Activated T-helper 17 cell treated with anti-CD3 and anti-CD28 coated beads, Interleukin-2, amount 50 U/mL, for 72 hours (primary cell): ENCODE measurements at places on chromosomes 4 and X.

DNA sequence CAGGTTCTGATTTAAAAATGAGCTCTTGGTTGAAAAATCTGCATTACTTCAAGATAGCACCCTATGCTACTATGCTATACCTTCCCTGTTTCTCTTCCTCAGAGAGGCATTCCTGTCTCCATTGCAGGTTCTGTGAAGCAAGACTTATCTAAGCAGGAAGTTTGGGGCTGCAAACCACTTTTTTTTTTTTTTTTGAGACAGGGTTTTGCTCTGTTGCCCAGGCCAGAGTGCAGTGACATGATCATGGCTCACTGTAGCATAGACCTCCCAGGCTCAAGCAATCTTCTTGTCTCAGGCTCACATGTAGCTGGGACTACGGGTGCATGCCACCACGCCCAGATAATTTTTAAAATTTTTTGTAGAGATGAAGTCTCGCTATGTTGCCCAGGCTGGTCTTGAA, 4.0 kb upstream of the CCNG2 start:
- no peak for ATAC-seq

- no peak for ATAC-seq
Measured at GRCh38 chrX:38086451-38087215, 80.3 kb downstream of the SYTL5 start.

DNA sequence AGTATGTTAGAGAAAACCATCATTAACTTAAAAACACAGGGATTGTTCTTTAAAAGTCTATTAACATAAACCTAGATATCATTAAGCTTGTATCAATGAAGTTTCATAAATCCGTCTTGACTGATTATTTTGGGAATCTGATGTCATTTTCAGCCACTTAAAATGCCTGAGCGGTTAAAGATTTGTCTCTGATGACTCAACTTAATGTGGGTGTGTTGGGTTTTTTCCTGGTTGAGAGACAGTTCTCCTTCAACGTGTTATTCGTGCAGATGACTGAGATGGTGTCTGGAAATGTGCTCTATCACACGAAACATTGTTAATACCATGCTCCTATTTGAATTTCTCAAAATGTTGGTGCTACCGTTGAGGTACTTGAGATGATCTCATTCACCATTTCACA, 227.3 kb upstream of the TENM3 start:
- ATAC-seq, result no peak

DNA sequence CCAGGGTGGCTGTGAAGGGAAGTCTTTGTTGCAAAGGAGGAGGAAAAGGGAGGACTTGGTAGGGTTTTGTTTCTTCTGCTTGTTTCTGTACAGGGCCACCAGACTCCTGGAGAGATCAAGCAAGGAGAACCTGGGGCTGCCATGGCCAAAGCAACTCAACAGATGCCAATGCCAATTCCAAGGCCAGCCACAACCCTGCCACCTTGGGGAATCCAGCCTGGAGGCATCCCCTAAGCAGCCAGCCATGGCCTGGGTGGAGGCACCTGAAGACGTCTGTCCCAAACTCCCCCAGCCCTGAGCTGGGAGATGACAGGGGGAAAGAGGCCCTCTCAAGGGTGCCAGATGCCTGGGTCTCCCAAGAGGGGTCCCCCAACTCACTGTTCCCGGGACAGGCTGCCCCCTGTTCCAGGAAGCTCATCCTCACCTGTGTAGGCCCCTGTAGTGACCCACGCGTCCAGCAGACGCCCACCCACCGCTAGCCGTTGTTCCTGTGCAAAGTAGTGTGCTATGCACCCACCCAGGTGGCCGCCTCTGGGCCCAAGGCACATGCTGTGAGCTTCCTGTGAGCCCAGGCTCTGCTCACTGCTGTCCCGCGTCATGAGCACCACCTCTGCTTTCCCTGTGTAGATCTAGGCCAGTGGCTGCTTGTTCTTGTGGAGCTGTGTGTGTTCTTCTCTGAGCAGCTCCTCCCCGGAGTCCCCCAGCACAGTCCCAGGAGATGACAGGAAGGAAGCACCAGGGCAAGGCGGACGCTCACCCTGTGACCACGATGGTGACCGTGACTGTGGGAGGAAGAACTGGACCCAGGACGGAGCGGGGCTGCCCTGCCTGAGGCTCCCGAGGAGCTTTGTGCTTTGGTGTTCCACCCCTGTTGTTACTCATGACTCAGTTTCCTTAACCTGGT, 3.2 kb downstream of the PNMA3 start:
- no peak for ATAC-seq

DNA sequence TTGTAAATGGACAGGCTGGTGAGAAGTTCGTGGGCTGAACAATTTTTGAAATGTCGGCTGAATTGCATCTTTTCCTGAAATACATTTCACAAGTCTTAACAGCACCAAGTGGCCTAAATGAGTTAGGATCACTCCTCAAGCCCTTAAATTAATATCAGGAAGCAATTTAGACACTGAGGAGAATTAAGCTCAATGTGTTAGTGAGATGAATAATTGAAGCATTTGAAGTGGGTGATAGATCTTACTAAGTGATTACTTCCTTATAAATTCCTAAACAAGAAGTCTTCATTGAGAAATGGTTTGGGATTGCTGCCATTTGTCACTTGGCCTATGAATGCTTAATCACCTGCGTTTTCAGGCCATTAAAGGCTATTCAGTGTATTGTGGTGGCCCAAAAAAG, 116.8 kb downstream of the NAA11 start:
- ATAC-seq, result no peak

DNA sequence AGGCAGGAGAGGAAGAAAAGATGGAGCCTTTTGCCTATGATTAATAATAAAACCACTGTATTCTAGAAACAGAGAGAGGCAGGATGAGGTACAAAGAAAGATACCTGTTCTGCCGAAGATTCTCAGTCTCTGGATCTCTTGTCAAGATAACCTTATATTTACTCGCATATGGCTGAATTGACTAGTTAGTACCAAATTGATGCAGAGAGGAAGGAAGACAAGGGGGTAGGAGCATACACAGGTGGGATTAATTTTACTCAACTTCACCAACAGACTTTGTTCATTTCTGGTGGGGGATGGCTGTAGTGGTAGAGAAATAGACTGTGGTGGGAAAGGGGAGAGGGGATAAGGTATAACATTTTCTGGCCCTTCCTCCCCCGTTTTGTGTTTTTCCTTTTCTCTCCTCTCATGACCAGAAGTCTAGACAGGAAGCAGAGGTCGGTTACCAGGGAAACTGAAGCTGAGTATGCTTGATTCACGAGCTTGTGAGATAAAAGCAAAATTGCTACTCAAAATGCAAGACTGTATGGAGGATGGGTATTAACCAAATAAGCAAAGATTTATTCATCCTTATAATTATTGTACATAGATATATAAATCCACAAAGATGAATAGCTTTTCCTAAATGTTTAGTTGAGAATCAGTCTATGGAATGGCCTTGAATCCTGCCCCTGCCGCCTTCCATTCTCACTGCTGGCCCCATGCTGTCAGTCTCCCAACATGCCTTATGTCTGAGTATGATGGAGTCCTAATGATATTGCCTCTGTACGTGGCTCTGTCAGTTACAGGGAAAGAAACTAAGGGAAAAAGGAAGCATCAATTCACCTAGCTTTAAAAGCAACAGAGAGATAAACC, 17.8 kb upstream of the PAGE2B start:
- ATAC-seq, result peak; percentile 82

GRCh38 chr4:37721995-37722638, 35.9 kb upstream of the RELL1 start:
- peak; percentile 73 for ATAC-seq

- ATAC-seq, result no peak
Measured at GRCh38 chrX:19707246-19707871, 180.0 kb downstream of the SH3KBP1 start.
